DMS 273 treated with DMSO at 0.1 percent for 48 hours (cell line): ENCODE measurements at places on chromosomes 11 and 22.

- no peak for DNase-seq
These were observed 108.8 kb downstream of the WT1 start for GRCh38 chr11:32326522-32326921.

- DNase-seq: no peak
These were observed 15.3 kb upstream of the RAB30 start for GRCh38 chr11:83087035-83087434.

DNA sequence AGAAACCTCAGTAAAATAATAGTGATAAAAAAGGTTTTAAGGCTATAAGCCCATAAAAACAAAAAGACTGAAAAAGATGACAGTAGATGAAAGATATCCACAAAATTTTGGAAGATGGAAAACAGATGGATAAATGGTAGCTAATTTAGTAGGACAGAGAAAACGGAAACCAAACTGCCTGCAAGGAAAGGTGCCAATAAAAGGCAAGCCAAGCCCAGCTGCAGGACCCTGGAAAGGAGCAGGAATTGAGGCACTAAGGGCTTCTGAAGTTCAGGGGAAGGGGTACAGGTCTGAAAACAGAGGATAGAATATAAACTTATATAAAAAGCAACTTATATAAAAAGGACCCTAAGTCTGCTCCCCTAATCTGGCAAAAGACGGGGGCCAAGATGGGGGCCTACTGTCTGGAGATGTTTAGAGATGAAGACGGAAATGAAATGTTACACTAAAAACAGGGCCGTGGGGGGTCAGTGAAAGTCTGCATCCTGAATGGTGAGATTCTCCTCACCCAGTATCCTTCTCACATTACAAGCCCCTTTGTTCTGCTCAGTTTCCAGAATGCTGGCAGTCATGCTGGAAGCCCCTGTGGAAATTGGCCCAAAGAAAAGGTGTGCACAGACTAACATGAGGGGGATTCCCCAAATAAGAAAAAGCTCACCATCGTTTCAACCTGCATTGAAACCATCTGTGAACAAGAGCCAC, 269.3 kb upstream of the PITPNB start:
- DNase-seq: no peak

- no peak for DNase-seq
These were observed 30.5 kb upstream of the BLID start for GRCh38 chr11:122146475-122146874.

DNA sequence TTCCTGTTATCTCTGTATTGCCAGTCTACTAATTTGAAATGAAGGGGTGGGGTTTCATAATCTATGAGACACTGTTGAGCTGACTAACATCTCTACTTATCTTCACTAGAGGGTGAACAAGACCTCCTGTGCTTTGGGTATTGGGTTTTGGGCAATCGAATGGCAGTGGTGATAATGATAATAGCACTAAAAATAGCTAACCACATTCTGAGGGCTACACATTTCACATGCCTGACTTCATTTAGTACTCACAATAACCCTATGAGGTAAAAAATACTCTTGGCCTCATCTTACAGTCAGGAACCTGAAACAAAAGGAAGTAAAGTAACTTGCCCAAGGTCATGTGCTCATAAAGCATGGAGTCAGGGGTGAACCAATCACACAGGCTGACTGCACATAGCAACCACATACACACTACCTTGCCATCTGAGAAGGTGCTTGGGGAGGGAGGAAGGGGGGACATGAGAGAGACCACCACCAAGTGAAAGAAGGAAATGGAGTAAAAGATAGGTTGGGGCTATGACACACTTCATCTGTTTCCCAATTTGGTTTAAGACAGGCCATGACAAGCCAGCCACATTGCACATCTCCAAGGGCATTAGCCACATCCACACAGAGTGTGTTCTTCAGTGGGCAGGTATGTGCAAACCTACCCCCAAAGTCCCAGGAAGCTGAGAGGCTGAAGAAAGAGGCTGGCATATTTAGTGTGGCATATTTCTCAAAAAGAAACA, 387.6 kb upstream of the DDI1 start:
- no peak for DNase-seq

DNA sequence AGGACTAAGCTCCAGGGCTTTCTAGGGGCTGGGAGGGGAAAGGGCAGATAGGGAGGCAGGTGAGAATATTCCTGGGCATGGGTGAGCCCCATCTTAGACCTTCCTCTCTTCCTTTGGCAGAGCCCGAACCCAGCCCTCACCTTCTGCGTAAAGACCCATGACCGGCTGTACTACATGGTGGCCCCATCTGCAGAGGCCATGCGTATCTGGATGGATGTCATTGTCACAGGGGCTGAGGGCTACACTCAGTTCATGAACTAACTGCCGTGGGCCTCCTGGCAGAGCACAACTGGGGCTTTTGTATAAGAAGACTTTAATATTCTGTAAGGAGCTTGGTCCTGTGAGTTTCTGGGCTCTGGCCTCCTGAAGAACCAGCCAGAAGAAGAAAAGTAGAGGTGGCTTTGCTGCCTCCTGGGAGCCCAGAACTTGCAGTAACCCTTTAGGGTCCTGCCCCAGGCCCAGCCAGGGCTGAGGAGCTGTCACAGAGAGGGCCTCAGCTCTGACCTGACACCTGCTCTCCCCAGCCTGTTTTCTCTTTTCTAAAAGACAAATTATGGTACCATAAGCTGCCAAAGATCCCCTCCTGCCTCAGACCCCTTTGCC, 22.8 kb downstream of the TREH start:
- DNase-seq: no peak

DNA sequence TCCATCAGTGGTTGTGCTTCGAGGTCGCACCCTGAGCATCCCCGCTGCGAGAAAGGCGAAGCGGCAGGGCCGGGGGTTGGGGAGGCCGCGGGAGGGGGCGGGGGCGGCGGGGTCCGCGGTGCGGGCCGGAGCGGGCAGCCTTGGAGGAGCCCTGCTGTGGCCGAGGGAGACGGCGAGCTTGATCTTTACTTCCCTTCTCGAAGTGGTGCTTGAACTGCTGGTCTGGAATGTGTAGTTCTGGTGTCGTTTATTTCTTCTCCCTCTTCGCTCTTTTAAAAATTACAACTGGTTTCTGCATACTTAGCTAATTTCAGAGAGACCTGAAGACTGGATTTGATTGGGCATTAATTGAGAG, 1.1 kb downstream of the APLP2 start:
- no peak for DNase-seq

DNA sequence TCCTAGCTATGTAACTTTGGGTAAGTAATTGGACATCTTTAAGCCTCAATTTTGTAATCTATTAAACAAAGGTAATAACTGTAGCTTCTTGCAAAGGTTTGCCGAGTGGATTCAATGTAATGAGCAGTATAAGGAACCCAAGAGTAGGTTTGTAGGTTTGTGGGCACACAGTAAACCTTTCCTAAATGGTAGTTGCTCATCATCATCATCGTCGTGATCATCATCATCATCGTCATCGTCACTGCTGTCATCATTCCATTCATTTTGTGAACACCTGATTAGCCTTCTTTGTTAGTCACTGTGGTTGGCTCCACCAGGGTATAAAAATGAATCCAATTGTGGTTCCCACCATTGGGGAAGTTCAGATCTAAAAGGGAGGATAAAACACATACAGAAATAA, 223.1 kb upstream of the KIRREL3 start:
- no peak for DNase-seq
